ENCODE measurements at places on chromosomes 2 and 18. TPM values are rescaled to one million over a fixed set of nuclear protein-coding genes. Genes with fewer than 3 reads are reported as not detected.

The CCDC150 gene
- total RNA-seq = 28.0 TPM

The GAREM1 gene
- total RNA-seq = 9.5 TPM

The CROCC2 gene
- not detected for total RNA-seq

The PIEZO2 gene
- 8.8 TPM for total RNA-seq

DNA sequence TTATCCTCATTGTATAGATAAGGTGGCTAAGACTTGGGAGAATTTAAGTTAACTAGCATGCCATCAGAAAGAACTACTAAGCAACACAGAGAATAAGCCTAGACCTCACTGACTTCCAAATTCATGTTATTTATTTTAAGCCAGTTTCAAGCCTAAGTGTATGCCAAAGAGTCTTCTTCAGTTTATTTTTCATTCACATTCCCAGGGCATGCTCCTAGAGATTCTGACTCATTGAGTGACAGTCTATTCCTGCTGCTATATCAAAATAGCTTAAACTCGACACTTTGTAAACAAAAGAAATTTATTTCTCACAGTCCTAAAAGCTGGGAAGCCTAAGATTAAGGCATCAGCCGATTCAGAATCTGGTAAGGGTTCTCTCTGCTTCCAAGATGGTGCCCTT lies 467.1 kb downstream of the MBD2 start:
- no peak overlapping the region for H3K4me3 ChIP-seq
- peaks cover 39% of the 10 kb centered on the region for H3K4me1 ChIP-seq
- H3K36me3 ChIP-seq = no peaks in the 10 kb centered on the region
- no peak for DNase-seq
- H3K27ac ChIP-seq = no peak overlapping the region

DNA sequence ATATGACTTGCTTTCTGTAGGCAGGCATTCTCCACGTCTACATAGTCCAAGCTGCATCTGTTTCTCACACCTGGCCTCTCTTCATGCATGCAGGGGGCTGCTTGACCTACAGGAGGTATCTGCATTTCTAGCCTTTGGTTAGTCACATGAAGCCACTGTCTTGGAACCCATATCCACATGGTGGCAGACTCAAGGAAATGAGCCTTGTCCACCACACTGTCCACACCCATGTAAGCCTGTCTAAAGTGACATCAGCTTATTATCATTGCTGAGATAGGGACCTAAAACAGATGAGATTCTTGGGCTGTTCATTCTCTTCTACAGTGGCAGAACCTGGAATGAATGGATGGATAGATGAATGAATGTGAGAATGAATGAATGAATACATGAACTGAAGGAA lies 160.4 kb downstream of the DOCK10 start:
- H3K36me3 ChIP-seq = no peaks in the 10 kb centered on the region
- peaks cover 4% of the 10 kb centered on the region for H3K4me1 ChIP-seq
- H3K27ac ChIP-seq = no peak overlapping the region
- no peaks in the 10 kb centered on the region for H3K27me3 ChIP-seq

- H3K27me3 ChIP-seq = no peaks in the 10 kb centered on the region
- H3K27ac ChIP-seq = no peak overlapping the region
- no peaks in the 10 kb centered on the region for H3K36me3 ChIP-seq
- DNase-seq = no peak
- no peak overlapping the region for H3K4me3 ChIP-seq
Observed at GRCh38 chr2:191748528-191749180, 70.7 kb downstream of the NABP1 start.

- H3K27me3 ChIP-seq = no peaks in the 10 kb centered on the region
- no peak for DNase-seq
- H3K4me3 ChIP-seq = no peak overlapping the region
- peaks cover 5% of the 10 kb centered on the region for H3K4me1 ChIP-seq
- H3K27ac ChIP-seq = no peak overlapping the region
- no peaks in the 10 kb centered on the region for H3K36me3 ChIP-seq
Observed at GRCh38 chr2:149904352-149905175, 317.0 kb upstream of the MMADHC start.

- no peak overlapping the region for H3K4me3 ChIP-seq
- peaks cover 11% of the 10 kb centered on the region for H3K36me3 ChIP-seq
- peak; percentile 60 for DNase-seq
- no peaks in the 10 kb centered on the region for H3K27me3 ChIP-seq
Observed at GRCh38 chr2:199940373-199940772, 14.9 kb downstream of the TYW5 start.

DNA sequence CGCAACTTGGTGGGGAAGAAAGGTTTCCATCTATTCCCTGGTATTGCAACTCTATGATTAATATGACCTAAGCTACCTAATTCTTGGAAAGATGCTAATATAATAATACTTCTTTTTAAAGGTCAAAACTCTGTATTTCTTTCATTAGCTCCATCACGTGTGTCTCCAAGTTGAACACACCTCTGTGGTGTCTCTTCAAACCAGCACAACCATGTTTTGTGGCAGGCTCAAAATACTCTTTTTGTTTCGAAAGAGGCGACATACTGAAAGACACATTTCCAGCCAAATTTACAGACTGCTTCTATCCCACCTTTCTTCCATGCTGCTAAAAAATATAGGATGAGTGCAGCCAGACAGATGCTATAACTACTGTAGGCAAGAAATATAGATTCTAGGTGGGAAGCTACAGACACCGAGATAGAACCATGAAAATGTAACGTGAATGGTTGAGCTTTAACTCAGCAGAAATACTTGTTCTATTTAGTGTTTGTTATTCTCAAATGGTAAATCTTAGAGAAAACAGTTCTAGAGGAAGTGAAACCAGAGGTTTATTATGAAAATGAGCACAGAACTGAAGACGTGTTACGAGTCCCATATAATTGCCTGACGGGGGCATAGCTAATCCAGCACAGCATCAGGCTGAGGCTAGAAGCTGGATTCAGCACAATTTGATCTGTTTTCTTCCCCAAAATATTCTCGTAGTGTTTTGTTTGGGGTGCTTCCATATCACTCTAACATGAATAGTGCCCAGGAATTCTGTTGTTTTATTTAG lies 991.5 kb upstream of the FANCL start:
- no peak for DNase-seq
- no peaks in the 10 kb centered on the region for H3K27me3 ChIP-seq
- H3K4me3 ChIP-seq = no peak overlapping the region

GRCh38 chr2:46699934-46700256 lies 215.7 kb downstream of the MCFD2 start:
- DNase-seq = peak; percentile 40
- peaks cover 24% of the 10 kb centered on the region for H3K4me1 ChIP-seq
- H3K4me3 ChIP-seq = peak overlapping the region; percentile 87
- peak overlapping the region; percentile 79 for H3K27ac ChIP-seq

DNA sequence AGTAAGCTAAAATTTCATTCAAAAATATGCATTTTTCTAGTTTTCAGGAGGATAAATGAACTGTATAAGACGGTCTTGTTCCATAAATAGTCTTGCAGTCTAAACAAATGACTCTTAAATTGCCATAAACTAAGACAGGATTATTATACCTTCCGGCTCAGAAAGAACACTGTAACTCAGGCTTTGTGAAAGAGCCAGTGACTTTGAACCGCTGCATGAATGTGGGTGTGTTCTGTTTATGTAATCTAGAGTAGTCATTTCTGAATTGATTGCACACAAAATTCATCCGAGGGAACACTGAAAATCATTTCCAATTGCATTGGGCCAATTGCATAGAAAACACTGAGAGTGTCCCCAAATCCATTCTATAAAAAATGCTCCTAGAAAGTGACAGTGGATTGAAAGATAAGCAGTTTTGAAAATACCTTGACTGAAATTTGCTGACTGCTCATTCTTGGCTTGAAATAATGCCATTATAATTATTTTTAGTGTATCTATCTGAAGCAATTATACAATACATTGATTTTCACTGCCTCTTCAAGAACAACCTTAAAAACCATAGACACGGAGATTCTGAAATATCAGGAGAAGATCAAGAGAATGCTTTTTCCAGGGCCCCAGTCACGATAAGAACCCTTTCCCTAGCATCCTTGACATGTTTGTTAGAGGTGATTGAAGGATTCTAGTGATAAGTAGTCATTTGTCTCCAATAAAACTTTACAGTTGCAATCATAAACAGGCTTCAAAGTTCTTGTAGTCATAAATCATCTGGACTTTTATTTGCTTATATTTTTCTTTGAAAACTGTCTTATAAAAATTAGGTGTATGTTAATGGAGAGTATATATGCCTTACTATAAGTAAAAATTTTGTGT lies 55.4 kb downstream of the CNTNAP5 start:
- no peak for DNase-seq
- H3K4me1 ChIP-seq = no peaks in the 10 kb centered on the region
- H3K27ac ChIP-seq = no peak overlapping the region
- H3K4me3 ChIP-seq = no peak overlapping the region

DNA sequence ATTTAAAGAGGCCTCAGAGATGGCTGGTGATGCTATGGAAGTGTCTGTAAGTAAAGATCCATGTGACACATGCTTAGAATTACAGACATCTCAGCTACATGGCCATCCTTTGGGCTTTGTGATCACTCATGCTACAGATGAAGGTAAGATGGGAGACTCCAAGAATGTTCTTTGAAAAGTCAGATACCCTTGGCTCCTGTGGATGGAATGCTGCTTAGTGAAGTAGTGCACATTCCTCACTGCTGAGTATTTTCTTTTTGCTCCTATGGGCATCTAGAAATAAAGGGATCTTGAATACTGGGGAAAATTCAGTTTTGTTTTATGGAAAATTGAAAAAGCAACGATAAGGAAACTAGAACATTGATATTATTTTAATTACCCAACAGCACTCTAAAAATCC lies 55.2 kb upstream of the REV1 start:
- no peak overlapping the region for H3K27ac ChIP-seq
- no peak for DNase-seq
- H3K36me3 ChIP-seq = no peaks in the 10 kb centered on the region
- no peak overlapping the region for H3K4me3 ChIP-seq
- H3K27me3 ChIP-seq = peaks cover 74% of the 10 kb centered on the region

DNA sequence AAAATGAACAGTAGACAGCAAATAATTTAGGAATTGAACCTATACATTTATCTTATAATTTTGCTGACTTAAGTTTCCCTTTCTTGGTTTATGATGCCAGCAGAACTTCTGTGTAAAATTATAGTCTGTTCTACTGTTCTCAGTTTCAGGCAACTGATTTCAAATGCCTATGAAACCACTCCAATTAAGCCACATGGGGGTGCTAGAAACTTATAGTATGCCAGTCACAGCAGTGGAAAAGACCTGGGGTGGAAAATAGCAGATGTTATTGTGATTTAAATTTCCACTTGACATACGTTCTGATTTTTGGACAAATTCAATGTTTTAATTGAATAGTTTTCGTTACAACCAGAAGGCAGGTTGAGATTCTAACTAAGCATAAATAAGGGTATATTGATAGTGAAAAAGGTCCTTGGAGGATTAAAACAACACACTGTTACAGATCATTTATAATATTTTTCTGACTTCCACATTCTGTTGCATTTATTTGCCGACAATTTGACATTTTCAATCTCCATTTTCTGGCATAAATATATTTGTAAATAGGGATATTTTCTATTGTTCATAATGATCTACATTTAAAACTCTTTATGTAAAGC lies 61.4 kb downstream of the CPS1 start:
- H3K36me3 ChIP-seq = no peaks in the 10 kb centered on the region
- peaks cover 5% of the 10 kb centered on the region for H3K4me1 ChIP-seq
- H3K27ac ChIP-seq = no peak overlapping the region
- no peak overlapping the region for H3K4me3 ChIP-seq
- DNase-seq = peak; percentile 66

DNA sequence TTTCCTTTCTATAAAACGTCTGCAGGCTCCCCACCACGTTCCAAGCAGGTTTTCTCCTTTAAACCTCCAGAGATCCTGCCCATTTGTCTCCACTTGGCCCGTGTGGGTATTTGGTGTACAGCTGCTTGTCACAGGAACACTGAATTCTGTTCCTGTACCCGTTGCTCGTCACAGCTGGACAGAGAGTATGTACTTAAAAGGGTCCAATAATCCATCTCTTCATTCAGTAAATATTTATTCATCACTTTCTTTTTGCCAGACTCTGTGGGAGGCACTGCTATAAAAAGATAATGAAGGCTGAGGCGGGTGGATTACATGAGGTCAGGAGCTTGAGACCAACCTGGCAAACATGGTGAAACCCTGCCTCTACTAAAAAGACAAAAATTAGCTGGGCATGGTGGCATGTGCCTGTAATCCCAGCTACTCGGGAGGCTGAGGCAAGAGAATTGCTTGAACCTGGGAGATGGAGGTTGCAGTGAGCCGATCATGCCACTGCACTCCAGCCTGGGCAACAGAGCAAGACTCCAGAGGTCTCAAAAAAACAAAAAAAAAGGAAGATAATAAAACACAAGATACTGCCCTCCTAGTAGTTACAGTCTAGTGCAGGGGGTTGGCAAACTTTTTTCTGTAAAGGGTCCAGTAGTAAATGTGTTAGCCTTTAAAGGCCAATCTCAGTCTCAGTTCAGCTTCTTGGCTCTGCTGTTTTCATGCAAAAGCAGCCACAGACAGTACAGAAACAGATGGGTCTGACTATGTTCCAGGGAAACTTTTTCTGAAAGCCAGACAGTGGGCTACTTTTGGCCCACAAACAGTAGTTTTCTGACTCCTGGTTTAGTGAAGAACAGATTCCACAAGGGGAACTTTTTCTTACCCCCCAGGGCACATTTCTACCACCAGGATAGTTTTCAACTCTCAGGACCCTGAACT lies 309.9 kb upstream of the RAB12 start:
- H3K4me3 ChIP-seq = no peak overlapping the region
- no peak for DNase-seq
- H3K27ac ChIP-seq = no peak overlapping the region
- no peaks in the 10 kb centered on the region for H3K36me3 ChIP-seq

DNA sequence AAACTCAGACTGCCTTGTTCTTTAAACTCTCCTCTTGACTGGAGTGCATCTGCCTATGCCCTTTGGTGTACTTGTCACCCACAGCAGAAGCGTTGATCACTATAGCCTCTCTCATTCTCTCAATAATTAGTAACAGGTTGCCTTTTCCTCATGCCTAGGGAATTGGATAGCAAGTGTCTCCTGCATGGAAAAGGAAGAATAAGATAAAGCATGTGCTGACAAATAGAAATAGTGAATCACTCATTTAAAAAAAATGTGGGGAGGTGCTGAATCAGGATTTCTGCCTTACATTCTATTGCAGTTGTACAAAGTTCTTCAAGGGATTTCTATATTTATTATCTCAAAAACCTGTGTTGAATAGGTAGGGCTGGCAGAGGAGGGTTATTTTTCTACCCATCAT lies 323.0 kb downstream of the TXNL1 start:
- no peaks in the 10 kb centered on the region for H3K4me1 ChIP-seq
- no peaks in the 10 kb centered on the region for H3K27me3 ChIP-seq
- no peak for DNase-seq
- H3K27ac ChIP-seq = no peak overlapping the region
- H3K4me3 ChIP-seq = no peak overlapping the region

Measured in A673 (cell line).